C1 segment of cervical spinal cord (tissue), 14 donors: ENCODE measurements at places on chromosomes 3 and 15.

DNA sequence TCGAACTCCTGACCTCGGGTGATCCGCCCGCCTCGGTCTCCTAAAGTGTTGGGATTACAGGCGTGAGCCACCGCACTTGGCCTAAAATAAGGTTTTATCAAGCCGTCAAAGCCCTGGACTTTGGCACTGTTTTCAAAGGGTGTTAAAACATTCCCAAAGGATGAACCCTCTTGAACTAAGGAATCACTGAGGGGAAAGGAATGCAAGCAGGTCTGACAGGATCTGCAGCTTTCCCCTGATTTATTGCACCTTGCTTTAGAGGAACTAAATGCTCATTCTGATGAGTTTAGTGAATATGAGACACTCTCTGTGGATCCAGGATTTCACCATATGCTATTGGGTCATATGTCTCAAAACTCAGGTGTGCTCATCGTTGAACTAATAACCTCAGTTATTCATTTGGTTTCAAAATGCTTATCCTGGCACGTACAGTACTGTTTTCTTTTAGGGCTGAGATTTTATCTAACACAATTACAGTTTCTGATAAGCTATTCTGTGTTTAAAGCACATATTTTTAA lies 63.0 kb upstream of the TSC22D2 start:
- no peak for DNase-seq

DNA sequence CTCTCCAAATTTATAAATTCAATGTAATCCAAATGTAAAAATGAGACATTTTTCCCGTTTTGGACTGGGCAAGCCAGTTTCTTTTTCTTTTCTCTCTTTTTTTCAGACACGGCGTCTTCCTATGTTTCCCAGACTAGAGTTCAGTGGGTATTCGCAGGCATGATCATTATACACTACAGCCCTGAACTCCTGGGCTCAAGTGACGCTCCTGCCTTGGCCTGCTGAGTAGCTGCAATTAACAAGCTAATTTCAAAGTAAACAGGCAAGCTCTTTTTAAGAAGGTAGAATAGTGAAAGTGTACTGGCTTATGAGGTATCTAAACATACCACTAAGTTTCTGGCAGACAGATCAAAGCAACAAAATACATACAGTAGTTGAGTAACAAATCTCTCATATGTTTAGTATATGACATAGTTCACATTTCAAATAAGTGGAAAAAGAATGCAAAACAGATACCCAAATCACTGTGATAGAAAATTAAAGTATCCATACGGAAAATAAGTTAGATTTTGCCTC lies 13.5 kb downstream of the HIGD1A start:
- DNase-seq: no peak

- no peak for DNase-seq
Measured at GRCh38 chr3:38268087-38268486, 2.5 kb downstream of the SLC22A13 start.

DNA sequence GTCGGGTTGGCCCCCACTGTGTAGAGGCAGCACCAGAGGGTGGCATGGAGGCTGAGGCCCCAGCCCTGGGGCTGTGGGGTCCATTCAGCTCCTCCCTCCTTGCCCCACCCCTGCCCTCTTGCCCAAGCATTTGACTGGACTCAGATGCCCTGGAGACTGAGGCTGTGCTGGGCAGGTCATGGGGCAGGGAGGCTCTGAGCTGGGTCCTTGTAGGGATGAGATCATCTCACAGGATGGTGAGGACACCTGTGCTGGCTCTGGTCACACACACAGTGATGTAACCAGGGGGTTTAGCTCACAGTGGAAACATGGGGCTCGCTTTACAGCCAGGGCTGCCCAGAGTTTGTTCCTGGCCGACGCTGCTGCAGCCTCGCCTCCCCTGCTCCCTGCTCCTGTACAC lies 17.8 kb downstream of the ALPK3 start:
- DNase-seq: no peak

- DNase-seq: no peak
Measured at GRCh38 chr15:31975830-31976229, 54.5 kb upstream of the CHRNA7 start.

GRCh38 chr3:188296761-188297612 lies 143.0 kb downstream of the LPP start:
- no peak for DNase-seq

DNA sequence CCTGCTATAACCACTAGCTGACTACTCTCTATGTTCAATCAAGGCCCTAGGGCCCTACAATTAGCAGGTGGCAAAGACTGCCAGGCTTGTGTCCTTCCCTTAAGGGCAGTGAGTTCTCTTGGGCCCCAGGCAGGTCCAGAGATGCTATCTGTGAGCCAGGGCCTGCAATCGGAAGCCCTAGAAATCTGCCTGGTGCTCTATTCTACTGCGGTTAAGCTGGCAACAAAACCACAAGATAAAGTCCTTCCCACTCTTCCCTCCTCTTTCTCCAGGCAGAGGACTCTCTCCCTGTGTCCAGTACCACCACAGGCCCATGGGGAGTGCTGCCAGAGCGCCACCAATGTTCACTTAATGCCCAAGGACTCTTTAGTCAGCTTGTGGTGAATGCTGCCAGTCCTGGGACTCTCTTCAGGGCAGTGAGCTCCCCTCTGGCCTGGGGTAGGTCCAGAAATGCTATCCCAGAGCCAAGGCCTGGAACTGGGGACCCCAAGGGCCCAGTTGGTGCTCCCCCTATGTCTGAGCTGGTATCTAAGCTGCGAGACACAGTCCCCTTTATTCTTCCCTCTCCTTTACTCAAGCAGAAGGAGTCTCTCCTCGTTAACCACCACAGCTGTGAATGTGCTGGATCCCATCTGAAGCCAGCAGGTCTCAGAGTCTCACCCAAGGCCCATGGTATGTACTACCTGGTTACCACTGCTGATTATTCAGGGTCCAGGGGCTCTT lies 34.7 kb downstream of the XXYLT1 start:
- DNase-seq: no peak

- DNase-seq: no peak
Measured at GRCh38 chr3:16255326-16255725, 9.4 kb downstream of the DPH3 start.

GRCh38 chr3:171383206-171384018 lies 76.8 kb downstream of the TNIK start:
- DNase-seq: peak; percentile 25

GRCh38 chr3:166445865-166446264 lies 608.6 kb upstream of the BCHE start:
- no peak for DNase-seq

DNA sequence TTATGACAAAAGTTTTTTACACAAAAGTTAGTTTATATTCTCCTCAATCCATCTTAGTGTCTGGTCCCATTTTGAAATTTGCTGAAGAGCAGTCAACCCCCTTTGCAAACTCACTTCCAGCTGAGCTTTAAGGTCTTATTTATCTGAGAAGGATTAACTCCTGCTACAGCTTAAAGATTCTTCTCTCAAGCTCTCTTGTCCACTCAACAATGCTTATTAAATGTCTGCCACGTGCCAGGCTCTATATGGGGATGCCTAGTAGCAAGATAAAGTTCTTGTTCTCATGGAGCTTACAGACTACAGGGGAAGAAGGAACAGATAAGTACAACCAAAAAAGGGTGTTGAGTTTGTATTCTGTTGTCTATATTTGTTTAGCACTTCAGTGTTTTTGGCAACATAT lies 18.7 kb downstream of the TMPRSS7 start:
- no peak for DNase-seq

DNA sequence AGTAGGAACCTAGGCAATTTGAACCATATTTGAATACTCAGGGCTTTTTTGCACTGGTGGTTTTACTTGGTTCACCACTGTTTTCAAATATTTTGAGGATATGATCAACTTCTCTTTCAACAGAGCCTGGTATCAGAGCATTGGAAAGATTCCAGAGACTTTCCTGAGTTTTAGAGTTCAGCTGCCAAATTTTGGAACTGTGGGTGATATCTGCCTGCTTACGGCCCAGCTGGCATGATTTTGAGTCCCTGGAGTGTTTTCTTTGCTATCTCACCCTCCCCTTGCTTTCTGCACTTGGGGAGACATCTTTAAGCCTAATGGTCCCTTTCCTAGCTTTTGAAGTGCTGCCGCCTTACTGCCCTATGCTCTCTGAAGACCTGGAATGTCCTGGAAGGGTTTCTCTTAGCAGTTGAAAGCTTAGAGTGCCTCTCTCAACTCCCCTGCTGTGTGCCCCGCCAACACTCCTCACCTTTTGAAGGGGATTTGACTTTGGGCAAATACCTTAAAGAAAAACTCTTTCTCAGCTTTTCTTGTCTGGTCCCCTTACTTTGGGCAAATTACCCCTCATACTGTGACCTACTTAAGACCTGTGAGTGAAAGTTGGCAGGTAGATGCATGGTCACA lies 539.1 kb downstream of the MFSD1 start:
- DNase-seq: no peak

- DNase-seq: no peak
Measured at GRCh38 chr15:22868495-22868894, 30.0 kb downstream of the NIPA2 start.

- no peak for DNase-seq
Measured at GRCh38 chr3:123817413-123817812, 66.7 kb downstream of the MYLK start.

DNA sequence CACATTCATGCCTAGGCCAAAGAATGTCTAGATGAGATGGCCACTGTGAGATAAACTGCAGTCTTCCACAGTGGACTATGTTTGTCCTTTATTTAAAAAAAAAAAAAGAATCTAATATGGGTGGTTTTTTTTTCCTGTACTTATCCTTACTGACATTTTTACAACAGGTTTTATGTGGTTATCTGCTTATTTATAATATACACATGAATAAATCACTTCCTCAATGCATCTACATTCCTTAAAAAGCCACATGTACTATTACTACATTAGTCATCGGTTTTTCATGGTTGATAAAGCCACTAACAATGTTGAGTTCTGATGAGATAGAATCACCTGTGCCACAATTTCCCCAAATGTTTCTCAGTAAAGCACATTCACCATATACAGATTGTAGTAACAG lies 341.3 kb upstream of the THBS1 start:
- DNase-seq: no peak

GRCh38 chr3:188230962-188231361 lies 77.0 kb downstream of the LPP start:
- no peak for DNase-seq

- no peak for DNase-seq
Measured at GRCh38 chr3:129365296-129366136, 62.9 kb downstream of the EFCAB12 start.

DNA sequence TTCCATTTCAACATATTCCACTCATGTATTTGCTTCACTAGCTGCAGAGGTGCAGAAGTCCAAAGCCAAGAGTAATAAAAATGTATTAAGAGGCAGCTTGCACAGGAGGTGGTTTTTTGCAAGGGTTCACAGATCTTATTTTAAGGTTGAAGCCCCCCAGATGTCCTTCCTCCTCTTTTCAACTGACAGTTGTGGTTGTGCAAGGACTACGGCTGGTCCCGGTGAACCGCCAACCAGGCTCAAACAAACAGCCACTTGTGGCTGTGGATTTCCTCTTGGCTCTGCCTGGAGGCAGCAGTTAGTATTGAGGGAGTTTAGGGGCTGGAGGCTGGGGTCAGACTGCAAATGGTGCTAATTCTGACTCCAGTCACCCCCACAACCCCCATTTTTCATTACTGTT lies 240.7 kb upstream of the TBC1D5 start:
- no peak for DNase-seq

- no peak for DNase-seq
Measured at GRCh38 chr3:41001556-41001955, 197.7 kb upstream of the CTNNB1 start.

DNA sequence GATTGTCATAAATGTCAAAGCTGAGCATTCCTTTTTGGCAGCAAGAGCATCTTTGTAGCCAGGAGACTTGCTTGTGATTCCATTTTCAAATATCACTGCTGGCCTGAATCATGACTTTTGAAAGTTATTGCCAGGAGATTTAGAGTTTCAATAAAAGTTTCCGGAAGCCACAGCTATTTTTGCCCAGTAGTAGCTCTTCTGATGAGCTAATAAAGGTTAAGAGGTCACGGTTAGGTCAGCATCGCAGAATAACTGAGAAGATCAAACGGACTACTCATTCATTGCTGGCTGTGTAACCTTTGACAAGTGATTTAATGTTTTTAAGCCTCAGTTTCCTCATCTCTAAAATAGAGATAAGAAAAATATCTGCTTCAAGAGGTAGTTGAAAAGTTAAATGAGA lies 105.1 kb upstream of the ETV5 start:
- DNase-seq: no peak

DNA sequence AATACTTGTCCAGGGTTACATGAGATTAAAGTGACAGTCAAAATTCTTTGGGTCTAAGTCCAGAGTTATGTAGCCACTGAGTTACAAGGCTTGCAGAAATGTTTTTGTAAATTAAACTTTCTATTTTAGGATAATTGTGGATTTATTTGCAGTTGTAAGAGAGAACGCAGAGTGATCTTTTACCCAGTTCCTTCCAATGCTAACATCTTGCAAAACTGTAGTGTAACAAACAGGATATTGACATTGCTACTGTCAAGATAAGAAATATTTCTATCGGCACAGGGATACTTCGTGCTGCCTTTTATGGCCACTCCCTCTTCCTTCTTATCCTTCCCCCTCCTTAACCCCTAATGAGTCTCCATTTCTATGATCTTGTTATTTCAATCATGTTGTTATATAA lies 1022.9 kb downstream of the MCTP2 start:
- DNase-seq: no peak

GRCh38 chr3:141460097-141460704 lies 26.6 kb upstream of the RASA2 start:
- no peak for DNase-seq

GRCh38 chr3:10173095-10173925 lies 8.6 kb downstream of the IRAK2 start:
- DNase-seq: no peak

DNA sequence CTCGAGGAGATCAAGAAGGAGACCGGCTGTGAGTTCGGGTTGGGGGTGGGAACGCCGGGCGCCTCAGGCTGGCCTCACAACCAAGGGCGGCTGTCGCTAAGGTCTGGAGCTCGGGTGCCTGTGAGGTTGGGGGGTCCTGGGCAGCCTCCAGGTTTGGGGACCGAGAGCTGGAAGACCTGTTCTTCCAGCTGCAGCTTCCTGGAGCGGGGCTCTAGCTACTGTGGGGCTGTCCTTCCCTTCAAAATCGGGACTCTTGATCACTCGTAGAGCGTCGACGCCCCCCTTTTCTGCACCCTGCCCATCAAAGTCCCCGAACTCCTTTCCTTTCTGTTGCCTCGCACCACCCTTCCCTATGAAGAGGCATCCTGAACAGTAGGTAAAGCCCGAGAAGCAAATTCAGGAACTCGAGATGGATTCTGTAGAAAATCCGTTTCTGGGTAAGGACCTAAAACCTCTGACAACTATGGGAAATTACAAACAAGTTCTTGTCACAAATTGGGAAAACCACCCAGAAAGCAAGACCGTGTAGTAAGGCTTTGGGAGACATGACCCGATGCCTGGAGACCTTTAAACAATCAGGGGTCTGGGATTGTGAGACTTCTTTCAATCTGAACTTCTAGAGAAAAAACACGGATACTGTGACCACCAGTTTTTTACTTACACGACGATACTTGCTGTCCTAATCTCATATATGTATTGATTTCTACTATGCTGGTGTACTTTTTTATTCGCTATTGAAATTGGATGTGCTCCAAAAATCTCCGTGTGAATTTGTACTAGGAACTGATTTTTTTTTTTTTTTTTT lies 556 bp downstream of the CHP1 start:
- no peak for DNase-seq
